Dorsolateral prefrontal cortex (tissue), 122 donors: ENCODE measurements at places on chromosomes 7 and 10.

GRCh38 chr10:129966889-129967578, 3.0 kb upstream of the EBF3 start:
- DNase-seq = no peak

GRCh38 chr10:62430881-62431280, 56.7 kb downstream of the ZNF365 start:
- DNase-seq = no peak

- no peak for DNase-seq
Measured at GRCh38 chr10:110420401-110421193, 77.1 kb upstream of the DUSP5 start.

- DNase-seq = no peak
Measured at GRCh38 chr7:92567460-92567859, 22.7 kb downstream of the FAM133B start.

- DNase-seq = peak; percentile 65
Measured at GRCh38 chr10:77925795-77926565, 575 bp downstream of the DLG5 start.

GRCh38 chr7:132655131-132655727, 79.0 kb upstream of the PLXNA4 start:
- no peak for DNase-seq

DNA sequence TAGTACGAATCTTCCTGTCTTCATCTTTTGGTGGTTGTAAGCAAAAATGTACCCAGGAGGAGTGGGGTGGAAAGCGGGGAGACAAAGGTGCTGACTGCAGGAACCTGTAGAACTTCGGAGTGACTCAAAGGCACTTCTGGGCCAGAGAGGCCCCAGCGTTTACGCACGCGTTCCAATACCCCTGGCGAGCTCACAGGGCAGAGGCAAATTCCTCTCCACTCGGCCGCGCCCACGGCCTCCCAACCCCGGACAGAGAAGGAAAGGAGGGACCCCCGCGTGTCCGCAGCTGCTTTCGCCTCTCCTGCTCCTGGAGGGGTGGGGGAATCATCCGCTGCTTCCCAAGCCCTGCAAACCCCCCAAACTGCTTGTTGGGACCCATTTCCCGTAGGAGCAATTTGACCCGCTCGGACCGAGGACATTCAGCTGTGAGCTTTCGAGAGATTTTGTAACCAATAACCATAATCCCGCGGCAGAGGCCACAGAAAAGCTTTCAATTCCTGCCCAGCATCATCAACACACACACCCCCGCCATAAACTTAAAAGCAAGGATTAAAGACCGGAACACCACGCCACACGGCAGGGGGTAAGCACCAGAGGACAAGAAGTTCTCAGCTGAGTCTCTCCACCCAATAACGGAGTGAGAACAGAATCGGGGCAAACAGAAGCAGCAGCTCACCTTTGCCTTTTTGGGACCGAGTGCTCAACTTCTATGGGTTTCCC, 2.3 kb downstream of the IGF2BP3 start:
- no peak for DNase-seq

DNA sequence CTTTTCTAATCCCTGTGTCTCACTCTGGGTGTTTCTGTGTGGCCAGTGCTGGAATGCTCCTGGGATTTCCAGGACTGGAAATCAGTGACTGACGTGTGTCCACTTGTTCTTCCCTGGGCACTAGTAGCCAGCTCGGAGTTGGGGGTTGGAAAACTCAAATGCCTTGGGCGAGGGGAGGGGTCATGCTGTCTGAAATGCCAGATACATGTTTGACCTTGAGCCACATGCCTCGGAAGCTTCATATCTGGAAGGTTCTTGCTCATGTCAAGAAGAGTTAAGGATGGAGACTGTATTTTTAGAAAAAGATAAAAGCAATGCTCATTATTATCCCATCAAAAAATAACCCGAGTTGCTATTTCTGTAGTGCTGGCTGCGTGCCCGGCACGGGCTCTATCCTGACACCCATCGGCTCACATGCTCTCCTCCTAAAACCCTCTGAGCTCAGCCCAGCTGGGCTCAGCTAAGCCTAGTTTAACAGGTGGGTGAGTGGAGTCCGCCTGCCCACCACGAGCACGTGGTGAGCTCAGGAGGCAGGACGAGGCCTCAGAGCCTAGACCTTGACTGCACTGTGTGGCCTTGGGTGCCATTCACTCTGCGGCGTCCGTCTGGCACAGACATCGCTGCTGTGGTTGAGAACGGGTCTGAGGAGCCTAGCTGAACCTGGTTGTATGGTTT, 6.4 kb downstream of the DPYSL4 start:
- DNase-seq = peak; percentile 52

- no peak for DNase-seq
Measured at GRCh38 chr7:22481726-22482125, 18.3 kb downstream of the STEAP1B start.

DNA sequence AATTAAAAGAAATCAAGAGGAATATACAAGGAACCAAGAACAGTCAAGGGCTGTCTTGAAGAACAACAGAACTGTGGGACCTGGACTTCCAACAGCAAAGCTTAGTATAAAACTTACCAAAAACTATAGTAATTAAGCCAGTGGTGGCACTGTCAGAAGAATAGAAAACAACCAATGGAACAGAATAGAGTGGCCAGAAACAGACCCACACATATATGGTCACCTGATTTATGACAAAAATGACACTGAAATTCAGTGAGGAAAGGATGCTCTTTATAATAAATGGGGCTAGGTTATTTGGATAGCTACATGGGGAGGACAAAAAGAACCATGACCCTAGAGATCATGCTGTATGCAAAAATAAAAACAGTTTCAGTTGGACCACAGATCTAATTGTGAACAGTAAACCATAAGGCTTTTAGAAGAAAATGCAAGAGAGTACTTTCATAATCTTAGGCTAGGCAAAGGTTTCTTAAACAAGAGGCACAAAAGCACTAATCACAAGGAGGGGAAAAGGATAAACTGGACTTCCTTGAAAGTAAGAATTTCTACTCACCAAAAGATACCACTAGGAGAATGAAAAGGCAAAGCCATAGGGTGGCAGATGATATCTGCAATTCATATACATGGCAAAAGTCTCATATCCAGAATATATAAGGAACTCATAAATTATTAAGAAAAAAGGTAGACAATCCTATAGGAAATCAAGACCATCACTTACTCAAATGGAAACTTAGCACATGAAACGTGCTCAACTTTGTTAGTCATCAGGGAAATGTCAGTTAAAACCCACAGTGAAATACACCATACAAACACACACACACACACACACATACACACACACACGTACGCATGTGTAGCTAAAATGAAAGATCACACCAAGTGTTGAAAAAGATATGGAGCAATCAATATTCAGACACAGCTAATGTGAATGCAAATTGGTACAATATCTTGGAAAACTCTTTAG, 20.8 kb downstream of the HYCC1 start:
- DNase-seq = no peak

DNA sequence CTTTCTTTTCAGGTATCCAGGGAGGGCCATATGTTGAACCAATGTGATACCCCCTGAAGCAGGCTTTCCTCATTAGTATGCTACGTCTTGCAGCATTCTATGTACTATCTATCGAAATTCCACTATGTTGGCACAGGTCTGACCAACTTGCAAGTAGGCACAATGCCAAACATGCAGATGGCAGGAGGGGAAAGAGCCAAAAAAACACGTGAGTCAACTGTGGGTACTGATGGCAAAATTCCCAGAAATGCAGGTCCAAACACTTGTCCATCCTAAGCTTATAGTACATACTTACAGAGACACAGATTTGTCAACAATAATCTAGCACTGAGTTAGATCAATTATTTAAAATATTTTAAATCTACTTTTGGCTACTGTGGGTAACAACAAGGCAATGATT, 394.9 kb downstream of the DGKB start:
- no peak for DNase-seq
